ENCODE measurements at places on chromosomes 1 and 21.

GRCh38 chr1:22830041-22830566, 119.5 kb downstream of the EPHB2 start:
- DNase-seq: no peak

DNA sequence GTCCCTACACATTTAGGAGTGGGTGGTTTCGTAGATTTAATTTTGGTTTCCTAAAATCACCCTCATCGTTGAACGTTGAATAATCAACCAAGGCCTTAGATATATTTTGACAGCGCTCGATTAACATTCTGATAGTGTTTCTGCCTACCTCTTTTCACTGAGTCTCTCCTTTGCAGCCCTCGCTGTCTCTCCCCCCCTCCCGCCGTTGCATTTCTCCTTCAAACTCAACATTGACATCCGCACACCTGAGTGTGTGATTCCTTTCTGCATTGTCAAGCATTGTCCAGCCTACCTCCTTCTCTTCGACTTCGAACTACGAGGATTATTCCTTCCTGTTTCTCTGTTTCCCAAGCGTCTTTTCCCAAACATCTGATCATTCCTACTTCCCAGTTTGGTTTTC, 1.8 kb upstream of the ADAMTS1 start:
- DNase-seq: no peak

DNA sequence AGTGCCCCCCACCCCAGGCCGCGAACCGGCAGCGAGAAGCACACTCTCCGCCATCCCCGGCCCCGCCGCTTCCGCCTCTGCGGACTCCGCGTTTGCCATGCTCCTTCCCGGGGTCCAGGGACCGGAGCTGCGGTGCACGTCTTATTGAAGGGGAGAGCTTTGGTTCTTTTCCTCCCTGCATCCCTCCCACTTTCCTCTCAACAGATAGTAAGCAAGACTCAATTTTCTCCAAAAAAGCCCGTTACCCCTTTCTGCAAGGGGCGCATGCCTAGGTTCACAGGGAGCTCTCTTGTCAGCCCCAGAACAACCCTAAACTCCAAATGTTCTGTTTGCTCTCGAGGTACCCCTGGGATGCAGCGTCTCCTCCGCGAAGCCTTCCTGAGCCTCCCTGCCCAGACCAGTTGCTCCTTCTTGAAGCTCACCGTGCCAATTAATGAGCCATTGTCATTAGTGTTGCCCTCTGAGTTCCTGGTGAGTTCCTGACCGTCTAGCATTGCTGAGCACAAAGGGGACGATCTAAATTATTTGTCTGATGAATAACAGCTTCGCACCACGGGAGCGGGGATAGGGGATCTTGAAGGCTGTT, 8.1 kb downstream of the FOXD3 start:
- DNase-seq: no peak

DNA sequence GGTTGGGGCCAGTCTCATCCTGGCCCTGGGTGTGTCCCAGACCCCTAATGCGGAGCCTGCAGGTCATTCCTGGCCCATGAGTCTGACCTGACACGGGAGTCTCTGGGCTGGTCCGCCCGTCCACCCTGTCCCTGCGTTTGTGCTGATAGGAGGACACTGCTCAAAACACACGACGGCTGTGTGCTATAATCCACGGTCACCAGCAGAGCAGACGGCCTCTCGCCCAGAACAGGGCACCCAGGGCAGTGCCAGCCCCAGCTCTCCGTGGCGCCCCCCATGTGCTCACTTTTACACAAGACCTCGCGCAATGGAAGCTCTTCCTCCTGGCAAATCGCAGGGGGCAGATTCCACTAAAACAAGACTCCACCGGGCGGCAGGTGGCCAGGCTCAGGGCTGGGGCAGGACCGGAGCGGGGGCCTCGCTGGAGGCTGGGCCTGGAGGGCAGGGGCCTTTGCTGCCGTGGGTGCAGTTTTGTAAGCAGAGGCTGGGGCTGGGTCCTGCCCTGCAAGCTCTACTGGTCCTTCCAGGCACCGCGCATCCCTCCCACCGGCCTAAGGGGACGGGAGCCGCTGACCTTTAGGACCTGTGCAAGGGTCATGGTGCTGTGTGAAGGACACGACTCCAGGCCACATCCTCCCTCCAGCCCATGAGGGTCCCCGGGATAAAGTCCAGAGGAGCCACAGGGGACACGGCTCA, 10.6 kb upstream of the SLC19A1 start:
- DNase-seq: no peak

DNA sequence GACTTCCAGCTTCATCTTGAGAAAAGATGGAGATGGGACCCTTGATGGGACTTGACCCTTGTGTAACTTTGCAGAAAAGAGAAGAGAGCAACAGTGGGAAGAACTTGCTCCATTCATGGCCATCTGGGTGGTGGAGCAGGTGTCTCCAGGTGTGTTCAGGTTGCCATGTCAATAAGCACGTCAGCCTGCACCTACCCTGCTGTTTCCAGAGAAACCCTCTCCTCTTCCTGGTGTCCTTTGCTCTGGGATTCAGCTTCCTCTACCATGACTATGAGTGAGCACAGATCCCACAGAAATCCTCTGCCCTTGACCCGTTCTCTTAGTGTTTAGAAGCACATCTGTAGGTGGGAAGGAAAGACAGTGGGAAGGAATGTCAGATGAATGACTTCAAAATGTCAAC, 21.8 kb upstream of the OTUD3 start:
- no peak for DNase-seq
